Ammon's horn (tissue), 1 donor: ENCODE measurements at places on chromosomes 4 and X.

DNA sequence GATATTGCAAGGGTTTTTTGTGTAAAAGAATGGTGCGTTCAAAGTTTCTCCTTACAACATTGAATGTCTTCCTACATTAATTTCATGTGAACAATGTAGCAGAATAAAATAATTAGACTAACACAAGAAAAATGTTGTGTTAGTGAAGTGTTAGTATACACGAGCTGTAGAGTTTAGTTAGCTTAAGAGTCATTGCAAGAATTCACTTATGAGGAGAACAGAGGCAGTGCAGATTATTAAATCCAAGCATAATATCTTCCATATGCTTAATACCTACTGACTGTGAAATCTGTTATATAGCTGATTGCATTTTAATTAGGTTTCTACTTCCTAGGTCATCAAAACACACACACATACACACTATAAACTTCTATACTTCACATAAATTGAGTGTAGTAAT, 959.0 kb downstream of the FAT4 start:
- DNase-seq = no peak

GRCh38 chr4:162475246-162475645, 311.4 kb upstream of the FSTL5 start:
- no peak for DNase-seq

DNA sequence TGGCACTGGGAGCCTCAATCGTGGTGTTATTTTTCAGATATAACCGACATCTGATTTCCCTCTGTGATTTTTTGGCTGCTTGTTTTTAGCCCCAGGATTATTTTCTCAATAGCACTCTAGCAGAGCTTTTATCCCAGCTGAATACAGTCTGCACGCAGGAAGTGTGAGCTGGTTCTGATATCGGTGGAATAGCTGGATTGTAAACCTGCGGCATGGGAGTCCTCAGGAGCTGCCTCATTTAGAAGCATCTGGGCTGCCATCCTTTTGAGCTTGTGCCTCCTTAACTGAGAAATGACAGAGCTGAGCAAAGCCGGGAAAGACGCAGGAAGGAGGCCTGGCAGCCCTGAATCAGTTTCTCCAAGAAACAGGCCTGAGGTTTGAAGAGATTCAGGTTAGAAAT, 28.4 kb upstream of the GRPEL1 start:
- no peak for DNase-seq

DNA sequence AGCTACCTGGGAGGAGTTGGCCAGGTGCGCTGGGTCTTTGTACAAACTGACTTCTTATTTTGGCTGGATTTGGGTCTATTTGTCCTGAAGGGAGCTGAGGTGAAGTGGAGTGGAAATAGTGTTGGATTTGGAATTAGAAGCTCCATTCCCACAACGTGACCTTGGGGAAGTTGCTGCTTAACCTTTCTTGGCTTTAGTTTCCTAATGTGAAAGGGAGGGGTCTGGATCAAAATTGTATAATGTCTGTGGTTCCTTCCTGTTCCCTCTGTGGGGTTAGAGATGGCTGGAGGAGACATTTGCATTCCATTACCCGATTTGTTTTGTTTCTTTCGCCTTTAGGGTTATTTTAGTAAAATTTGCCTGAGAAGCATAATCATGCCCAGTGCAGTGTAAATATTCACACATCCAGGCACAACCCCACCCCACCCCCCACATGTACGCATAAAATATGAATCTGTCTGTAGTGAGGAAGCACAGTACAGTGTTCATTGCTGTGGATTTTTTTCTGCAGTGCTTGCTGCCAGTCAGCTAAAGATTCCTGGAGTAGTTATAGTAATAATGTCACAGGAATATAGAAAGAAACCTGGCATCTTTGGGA, 21.5 kb downstream of the JADE1 start:
- no peak for DNase-seq

DNA sequence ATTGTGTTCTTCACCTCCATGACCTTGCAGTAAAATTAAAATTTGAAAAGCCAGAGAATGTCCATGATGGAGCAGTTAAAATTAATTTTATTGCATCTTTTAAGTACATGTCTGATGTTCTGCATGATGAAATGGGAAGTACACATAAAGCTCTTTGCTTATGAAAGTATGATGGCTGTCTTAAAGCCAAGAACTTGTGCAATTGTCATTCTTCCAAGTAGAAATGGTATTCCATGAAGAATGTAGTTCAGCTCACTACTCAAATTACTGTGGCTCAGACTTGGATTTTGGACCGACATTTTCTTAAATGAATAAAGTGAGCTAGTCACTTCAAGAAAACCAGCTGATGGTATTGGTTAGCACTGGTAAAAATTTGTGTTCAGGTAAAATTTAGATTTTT, 161.7 kb upstream of the CXCL13 start:
- no peak for DNase-seq

DNA sequence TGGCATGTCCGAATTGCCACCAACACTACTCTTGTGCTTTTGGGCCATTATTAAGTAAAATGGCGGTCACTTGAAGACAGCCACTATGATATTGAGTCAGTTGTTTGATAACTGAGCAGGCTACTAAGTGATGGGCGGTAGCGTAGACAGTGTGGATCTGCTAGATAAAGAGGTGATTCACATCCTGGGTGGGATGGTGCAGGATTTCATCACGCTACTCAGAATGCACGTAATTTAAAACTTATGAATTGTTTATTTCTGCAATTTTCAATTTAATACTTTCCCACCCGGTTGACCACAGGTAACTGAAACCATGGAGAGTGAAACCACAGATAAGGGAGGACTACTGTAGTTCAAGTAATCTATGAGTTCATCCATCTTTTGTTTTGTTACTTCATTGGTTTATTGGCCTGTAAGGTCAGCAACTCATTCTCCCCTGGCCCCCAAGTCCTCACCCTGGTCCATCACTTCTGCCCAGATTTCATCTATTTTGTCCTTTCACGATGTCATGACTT, 2.9 kb downstream of the ARAF start:
- DNase-seq = no peak

- no peak for DNase-seq
Measured at GRCh38 chrX:98506907-98507306, 1623.2 kb downstream of the RPA4 start.

- no peak for DNase-seq
Measured at GRCh38 chr4:58275856-58276255, 1165.7 kb upstream of the IGFBP7 start.

DNA sequence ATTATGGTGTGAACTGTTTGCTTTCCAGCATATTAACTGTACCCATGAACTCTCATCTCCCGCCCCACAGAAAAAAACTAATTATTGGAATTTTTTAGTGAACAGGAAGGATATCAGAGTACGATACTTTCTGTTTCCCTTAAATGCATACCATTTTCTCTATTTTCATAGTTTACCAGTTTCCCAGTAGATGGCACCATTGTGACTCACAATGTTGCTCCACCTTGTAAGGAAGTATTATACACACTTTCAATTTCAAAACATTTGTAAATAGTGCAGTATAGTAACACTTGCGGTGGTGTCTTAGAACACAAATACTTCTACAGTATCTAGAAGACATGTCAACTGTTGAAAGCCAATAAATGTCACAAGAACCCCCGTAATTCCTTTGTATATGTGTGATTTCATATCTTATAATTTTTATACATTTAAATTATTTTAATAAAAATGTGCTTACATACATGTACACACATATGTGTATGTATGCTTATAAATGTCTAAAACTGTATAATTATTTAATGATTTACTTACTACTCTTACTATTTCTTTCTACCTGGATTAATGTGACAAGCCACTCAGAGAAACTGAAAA, 167.3 kb downstream of the SLIT2 start:
- DNase-seq = peak; percentile 82

DNA sequence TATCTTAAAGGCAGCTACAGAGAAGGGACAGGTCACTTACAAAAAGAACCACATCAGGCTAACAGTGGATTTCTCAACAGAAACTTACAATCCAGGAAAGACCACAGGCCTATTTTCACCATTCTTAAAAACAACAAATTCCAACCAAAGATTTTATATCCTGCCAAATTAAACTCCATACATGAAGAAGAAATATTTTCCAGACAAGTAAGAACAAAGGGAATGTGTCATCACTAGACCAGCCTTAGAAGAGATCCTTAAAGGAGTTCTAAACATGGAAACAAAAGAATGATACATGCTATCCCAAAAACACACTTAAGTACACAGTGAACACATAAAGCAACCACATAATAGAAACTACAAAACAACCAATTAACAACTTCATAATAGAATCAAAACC, 105.6 kb downstream of the ANXA10 start:
- DNase-seq = no peak

GRCh38 chr4:81896936-81897335, 425.2 kb upstream of the RASGEF1B start:
- DNase-seq = no peak

DNA sequence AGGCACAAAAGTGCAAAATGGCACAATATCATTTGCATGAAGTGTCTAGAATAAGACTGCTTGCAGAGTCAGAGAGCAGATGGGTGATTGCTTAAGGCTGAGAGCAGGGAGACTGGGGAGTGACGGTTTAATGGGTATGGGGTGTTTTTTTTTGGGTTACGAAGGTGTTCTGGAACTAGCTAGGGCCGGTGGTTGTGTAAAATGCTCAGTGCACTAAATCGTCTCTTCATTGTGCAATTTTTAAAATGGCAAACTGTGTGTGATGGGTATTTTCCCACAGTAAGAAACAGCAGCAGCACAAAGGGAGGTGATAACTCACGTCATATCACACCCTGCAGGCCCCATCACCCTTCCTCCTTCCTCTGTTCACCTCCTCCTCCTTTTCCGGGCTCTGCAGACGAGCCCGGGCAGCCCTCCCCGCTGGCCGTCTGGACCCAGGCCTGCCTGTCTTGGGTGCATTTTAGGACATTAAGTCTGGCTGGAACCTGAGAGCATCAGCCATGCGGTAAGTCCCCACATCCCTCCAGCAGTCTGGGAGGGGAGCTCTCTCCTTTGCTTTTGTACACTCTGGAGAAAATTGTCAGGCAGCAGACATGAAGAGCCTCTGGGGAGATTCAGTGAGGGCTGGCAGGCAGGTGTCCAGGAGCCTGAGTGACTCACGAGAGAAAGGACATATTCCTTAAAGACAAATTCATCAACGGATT, 42.7 kb downstream of the ASMT start:
- peak; percentile 17 for DNase-seq

DNA sequence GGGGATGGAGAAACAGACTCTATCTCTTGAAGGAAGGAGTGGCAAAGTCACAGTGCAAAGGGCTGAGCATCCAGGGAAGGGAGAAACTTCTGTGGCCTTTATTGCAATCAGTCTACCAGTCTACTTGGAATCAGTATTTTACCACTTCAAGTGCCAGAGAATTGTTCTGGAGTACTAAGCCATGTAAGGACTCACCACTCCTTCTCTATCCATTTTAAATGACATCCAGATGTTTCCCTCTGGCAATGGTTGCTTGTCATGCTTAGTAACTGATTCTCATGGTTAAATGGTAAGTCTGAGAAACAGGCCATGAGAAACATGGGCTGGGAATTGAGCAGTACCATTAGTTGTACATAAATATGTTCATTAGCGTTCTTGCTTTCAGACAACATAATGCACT, 21.1 kb upstream of the SMIM10 start:
- DNase-seq = no peak

GRCh38 chr4:10035130-10035529, 13.8 kb upstream of the SLC2A9 start:
- no peak for DNase-seq

GRCh38 chr4:72110886-72111285, 79.1 kb downstream of the NPFFR2 start:
- no peak for DNase-seq

DNA sequence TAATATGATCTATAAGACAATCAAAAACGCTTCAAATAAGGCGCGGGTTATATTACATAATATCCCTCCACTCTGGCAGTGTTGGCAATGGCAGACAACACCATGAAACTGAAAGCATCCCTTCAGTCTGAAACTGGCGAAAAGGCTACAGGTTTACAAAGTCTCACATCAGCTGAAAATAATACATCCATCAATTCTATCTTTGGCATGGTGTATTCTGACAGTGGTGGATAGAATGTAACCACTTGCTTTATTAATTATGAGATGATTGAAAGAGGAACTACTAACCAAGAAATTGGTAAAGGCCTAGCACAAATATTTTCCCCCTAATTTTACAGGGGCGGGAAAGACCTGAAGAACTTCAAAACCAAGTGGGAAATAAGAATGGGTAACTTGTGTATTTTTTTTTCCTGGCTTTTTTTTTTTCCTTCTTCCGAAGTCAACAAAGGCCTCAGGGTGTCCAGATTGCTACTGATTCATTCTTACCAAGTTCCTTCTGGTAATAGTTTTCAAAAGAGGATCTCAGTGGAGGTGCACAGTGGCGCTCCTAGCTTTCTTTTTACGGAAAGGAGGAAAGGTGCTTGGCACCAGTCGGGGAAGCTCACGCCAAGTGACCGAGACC, 728 bp downstream of the UBA6 start:
- DNase-seq = no peak

- DNase-seq = peak; percentile 50
Measured at GRCh38 chrX:68832101-68832416, 3.2 kb downstream of the EFNB1 start.

DNA sequence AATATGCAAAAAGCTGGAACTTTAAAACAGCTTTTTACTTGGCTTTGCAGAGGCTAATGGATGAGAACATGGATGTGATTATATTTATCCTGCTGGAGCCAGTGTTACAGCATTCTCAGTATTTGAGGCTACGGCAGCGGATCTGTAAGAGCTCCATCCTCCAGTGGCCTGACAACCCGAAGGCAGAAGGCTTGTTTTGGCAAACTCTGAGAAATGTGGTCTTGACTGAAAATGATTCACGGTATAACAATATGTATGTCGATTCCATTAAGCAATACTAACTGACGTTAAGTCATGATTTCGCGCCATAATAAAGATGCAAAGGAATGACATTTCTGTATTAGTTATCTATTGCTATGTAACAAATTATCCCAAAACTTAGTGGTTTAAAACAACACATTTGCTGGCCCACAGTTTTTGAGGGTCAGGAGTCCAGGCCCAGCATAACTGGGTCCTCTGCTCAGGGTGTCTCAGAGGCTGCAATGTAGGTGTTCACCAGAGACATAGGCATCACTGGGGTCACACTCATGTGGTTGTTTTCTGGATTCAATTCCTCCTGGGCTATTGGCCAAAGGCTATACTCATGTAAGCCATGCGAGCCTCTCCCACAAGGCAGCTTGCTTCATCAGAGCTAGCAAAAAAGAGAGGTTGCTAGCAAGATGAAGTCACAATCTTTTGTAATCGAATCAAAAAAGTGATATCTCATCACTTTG, 15.6 kb downstream of the TLR8 start:
- DNase-seq = no peak

DNA sequence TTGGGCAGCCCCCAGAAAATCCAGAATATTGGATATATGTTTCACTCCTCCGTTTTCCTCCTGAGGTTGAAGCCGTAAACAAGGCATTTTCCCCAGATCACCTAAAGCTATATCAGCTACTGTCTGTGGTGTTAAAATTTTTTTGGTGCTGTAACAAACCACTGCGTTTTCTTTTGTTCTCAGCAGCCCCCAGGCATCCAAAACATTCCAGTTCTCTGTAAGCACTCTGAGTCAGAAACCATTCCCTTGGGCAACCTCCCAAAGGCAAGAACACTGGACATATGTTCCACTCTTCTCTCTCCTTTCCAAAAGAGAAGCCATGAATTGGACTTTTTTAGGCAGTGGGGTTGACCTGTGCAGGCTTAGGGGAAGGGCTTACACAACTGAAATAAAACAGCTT, 310.9 kb downstream of the MID1IP1 start:
- DNase-seq = no peak
